A673 (cell line): ENCODE measurements at places on chromosomes 5 and 9.

DNA sequence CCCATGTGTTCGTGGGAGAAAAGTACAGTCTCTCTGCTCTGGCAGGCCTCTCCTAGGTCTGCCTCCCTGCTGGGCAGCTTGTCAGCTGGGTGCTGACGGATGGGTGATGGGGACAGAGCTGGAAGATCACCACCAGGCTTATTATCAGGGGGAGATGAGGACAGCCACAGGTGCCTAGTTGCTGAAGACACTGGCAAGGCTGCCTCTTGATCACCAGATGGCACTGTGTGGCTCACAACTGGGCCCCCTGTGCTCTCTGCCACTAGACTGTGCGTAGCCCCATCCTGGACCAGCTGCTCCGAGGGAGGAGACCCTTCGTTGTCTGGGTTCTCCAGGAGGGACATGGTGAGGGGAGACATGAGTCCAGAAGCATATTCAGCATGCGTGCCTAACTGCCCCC, 73.0 kb downstream of the KIF24 start:
- H3K27me3 ChIP-seq, result no peaks in the 10 kb centered on the region
- no peak overlapping the region for H3K4me3 ChIP-seq
- H3K36me3 ChIP-seq, result peaks cover 67% of the 10 kb centered on the region
- H3K4me1 ChIP-seq, result no peaks in the 10 kb centered on the region
- no peak overlapping the region for H3K27ac ChIP-seq

GRCh38 chr5:132474131-132474723, 16.3 kb downstream of the IRF1 start:
- no peak for DNase-seq
- no peaks in the 10 kb centered on the region for H3K4me1 ChIP-seq
- H3K4me3 ChIP-seq, result no peak overlapping the region
- H3K27ac ChIP-seq, result no peak overlapping the region
- no peaks in the 10 kb centered on the region for H3K27me3 ChIP-seq

GRCh38 chr5:160366230-160366629, 4.2 kb downstream of the C1QTNF2 start:
- no peaks in the 10 kb centered on the region for H3K4me1 ChIP-seq
- H3K4me3 ChIP-seq, result no peak overlapping the region
- H3K27me3 ChIP-seq, result peaks cover 11% of the 10 kb centered on the region
- H3K36me3 ChIP-seq, result no peaks in the 10 kb centered on the region

DNA sequence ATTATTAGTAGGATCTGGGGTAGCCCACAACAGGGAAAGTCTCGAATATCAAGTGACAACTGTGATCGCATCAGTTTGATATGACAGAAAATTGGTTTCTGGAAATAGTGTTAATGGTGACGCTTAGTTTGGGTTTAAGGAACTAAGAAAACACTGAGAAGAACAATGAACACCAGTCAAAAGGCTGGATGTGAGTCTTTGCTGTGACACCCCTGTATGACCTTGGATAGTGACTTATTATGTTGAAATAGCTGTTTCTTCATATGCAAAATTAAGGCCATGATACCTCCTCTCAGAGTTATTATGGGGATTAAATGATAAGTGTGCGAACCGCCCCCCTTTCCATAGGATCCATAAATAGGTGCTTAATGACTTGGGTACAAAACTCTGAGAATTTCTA, 926 bp downstream of the DNAJC25 start:
- DNase-seq, result no peak
- H3K4me3 ChIP-seq, result peak overlapping the region; percentile 80
- peaks cover 18% of the 10 kb centered on the region for H3K4me1 ChIP-seq
- no peaks in the 10 kb centered on the region for H3K36me3 ChIP-seq
- peak overlapping the region; percentile 89 for H3K27ac ChIP-seq
